Hematopoietic multipotent progenitor cell treated with erythropoietin and hydrocortisone succinate and interleukin-3 and kit ligand, for 4 days (in vitro differentiated cells): ENCODE measurements at places on chromosomes 5 and 9.

- DNase-seq = peak; percentile 18
Observed at GRCh38 chr5:109849478-109850088, 159.9 kb downstream of the MAN2A1 start.

- DNase-seq = no peak
Observed at GRCh38 chr9:114921171-114921570, 9.2 kb downstream of the TNFSF8 start.

DNA sequence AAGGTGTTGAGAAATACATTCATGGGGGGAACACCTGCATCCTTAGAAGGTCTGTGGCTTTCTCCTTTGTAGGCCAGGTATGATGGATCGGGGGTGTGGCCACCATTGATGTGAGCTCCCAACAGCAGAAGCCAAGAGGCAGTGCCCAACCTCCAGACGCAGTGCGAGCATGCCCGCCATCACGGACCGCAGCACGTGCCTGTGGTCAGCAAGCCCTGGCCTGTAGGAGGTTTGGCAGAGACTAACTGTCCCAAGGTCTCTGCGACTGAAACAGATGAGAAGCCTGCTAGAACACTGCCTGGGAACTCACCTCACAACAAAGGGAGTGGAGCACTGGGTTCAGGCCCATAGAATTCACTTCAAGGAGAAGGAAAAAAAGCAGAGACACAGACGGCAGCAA, 31.9 kb upstream of the ZNF354A start:
- DNase-seq = no peak

DNA sequence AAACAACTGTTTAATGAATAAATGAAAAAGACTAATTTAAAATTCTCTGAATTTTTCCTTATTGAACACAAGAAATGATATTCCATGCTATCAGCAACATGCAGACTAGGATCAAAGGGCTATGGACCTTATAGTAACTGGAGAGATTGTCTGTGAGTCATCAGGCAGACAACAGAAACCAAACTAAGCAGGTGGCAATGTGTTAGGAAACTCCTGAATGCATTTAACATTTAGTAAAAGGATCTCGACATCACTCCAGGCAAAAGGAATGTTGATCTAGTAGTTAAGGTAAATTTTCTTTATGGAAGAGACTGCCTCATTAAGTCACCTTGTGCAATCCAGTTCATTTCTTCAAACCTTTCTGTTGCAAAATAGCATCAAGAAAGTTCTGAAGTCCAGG, 58.4 kb downstream of the ARL15 start:
- no peak for DNase-seq

- no peak for DNase-seq
Observed at GRCh38 chr5:158637039-158637438, 462.7 kb downstream of the EBF1 start.

DNA sequence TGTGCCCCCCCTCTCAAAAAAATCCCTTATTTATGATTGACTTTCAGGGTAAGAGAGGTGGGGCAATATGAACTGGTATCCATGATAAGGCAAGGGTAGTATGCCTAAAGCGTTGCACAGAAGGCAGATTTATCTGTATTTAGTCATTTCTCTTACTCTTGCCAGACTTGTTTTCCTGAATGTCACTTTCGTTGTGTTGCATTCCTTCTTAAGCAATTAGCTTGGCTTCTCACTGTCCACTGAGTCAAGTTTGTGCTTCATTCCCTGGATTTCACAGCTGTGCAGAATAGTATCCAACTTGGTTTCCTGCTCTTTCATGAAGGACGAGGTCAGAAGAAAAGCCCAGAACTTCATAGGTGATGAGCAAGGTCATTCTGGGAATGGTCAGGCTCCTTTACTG, 301.5 kb upstream of the ACTBL2 start:
- DNase-seq = no peak

GRCh38 chr5:72209147-72210115, 102.2 kb downstream of the MAP1B start:
- no peak for DNase-seq

DNA sequence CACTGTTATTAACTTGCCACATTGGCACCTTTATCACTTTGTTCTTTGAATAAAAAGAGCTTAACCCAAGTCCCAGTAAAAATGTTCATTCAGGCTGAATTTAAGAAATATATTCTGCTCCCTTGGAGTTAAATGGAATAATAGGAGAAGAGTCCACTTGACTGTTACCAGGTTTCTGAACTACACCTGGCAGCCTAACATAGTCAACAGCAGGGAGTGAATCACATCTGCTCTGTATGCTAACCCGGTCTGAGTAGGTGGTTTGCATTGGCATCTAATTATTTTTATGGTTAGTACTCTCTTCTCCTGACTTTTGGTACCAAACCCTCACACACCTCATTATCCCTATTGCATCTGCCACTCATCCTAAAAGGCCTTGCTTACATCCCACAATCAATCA, 86.7 kb downstream of the STK32A start:
- no peak for DNase-seq

GRCh38 chr5:143396353-143396940, 7.0 kb downstream of the NR3C1 start:
- peak; percentile 13 for DNase-seq

- DNase-seq = no peak
Observed at GRCh38 chr5:103951776-103952175, 389.2 kb upstream of the NUDT12 start.

GRCh38 chr5:145283141-145283810, 551.9 kb downstream of the PRELID2 start:
- DNase-seq = no peak

GRCh38 chr5:78335976-78336375, 24.4 kb upstream of the SCAMP1 start:
- DNase-seq = no peak

DNA sequence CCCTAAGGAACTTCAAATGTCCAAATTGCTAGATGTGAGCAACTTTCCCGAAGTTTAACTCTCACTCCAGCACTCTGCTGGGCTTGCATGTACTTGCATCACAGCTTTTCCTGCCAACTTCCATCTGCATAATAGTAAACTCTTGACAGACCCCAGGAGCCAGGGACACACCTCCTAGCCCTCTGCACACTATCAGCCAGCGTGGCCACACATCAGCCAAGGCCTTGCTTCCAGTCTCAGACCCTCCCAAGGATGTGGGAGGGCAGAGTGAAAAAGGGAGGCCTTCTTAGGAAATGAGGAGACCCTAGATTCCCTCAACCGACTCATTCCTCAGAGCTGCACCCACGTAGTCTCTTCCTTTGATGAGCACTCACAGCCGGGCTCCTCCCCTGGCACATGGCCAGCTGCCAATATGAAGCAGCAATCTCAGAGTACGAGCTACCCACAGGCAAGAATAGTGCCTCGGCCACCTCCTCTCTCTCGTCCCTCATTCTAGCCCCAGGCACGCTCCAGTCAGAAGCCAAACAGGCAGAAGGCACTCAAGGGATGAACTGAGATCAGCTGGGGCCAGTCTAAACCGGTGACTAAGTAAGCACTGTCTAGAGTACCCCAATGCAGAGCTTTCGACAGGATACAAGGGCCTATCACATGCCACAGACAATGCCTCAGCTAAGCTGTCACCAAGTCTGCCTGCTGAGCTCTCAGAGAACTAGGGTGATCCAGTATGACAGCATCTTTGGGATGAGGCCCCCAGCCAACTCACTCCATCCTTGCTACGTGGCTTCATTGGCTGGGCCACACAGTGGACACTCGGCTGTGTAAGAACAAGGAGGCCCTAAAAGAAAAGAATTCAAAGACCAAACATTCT, 2.3 kb downstream of the P4HA2 start:
- DNase-seq = peak; percentile 62

GRCh38 chr5:24381861-24382489, 262.8 kb downstream of the CDH10 start:
- DNase-seq = no peak

- DNase-seq = no peak
Observed at GRCh38 chr9:32886021-32886420, 102.7 kb downstream of the TMEM215 start.

DNA sequence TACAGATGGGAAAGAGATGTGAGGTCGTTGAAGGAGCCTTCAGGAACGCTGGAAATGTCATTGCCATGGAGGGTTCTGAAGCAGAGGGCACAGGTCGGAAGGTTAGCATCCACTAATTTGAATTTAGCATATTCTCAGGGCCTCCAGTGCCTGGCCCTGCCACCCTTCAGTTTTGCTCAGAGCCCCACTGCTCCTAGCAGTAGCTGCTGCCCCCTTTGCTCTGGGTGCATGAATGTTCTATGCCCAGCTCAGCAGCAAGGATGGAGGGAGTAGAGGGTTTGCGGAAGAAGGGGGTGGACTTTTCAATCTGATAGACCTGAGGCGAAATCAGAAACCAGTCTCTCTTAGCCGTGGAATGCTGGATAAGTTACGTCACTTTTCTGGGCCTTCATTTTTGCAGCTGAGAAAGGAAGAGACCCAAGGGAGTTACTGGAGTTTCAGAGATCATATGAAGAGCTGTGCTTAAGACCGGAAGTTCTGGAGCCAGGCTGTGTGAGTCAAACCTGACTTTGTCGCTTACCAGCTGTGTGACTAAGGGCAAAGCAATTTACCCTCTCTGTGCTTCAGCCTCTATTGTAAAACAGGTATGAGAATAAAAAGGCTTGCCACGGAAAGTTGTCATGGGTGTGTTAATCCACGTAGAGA, 133.2 kb upstream of the PANK3 start:
- DNase-seq = no peak

DNA sequence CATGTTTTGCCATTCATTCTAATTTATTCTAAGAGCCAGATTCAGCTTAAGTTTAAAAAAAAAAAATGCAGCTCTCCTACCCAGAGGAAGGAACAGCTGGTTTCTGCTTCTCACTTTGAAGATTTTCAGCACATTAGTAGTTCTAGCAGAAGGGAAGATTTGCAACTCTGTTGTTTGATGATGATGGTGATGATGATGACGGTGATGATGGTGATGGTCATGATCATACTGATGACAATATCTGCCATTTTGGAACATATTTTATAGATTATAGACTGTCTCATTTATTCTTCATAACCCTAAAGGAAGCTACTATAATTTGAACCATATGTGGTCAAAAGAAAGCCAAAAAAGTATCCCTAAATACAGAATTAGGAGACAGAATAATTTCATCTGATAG, 7.9 kb upstream of the MED10 start:
- DNase-seq = no peak

- peak; percentile 62 for DNase-seq
Observed at GRCh38 chr9:37302277-37302676, 120.2 kb upstream of the GRHPR start.

DNA sequence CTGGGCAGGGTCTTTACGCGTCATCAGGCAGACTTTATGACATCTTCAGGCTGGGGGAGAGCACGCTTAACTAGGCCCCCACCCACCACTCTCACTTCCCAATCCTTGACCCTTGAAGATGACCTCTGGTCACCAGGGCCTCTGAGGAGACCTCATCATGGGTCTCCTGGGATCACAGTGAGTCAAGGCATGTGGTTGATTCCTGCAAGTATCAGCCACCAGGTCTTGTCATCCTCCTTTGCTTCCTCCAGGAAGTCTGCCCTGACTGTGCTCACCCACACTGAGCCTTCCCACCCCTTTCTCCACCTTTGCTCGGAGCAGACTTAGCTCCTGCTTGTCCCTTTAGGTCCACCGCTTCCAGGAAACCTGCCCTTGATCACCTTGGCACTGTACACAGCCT, 17.3 kb downstream of the ODF2 start:
- no peak for DNase-seq

GRCh38 chr9:123073991-123074422, 40.5 kb downstream of the GPR21 start:
- DNase-seq = no peak

DNA sequence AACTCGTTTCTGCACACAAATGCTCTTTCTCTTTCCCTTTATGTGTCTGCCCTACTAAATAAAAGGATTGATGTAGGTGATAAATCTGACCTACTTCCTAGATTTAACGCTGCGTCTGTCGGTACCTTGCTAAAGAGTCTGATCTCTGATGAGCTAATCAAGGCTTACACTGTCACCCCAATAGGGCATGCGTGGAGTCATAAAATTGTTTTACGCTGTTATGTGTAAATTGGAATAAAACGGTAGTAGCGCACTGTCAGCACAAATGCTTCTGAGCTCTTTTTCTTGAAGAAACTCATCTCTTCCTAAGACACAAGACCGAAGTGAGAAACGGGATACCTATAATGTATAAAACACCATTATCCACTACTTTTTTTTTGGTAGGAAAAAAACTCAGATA, 2106.3 kb upstream of the WWC1 start:
- DNase-seq = no peak

DNA sequence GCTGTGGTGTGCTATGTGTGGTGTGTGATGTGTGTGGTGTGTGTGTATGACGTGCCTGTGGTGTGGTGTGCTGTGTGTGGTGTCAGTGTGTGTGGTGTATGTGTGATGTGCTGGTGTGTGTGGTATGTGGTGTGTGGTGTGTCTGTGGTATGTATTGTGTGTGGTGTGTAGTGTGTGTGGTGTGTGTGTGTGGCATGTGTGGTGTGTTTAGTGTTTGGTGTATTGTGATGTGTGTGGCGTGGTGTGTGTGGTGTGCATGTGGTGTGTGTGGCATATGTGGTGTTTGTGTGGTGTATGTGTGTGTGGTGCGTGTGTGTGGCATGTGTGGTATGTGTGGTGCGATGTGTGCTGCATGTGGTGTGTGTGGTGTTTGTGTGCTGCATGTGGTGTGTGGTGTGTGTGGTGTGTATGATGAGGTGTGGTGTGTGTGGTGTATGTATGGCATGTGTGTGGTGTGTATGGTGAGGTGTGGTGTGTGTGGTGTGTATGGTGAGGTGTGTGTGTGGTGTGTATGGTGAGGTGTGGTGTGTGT, 18.3 kb upstream of the RNU6ATAC start:
- no peak for DNase-seq

GRCh38 chr9:99039505-99040182, 65.3 kb upstream of the TGFBR1 start:
- no peak for DNase-seq
